ENCODE measurements at places on chromosomes 7 and 10.

DNA sequence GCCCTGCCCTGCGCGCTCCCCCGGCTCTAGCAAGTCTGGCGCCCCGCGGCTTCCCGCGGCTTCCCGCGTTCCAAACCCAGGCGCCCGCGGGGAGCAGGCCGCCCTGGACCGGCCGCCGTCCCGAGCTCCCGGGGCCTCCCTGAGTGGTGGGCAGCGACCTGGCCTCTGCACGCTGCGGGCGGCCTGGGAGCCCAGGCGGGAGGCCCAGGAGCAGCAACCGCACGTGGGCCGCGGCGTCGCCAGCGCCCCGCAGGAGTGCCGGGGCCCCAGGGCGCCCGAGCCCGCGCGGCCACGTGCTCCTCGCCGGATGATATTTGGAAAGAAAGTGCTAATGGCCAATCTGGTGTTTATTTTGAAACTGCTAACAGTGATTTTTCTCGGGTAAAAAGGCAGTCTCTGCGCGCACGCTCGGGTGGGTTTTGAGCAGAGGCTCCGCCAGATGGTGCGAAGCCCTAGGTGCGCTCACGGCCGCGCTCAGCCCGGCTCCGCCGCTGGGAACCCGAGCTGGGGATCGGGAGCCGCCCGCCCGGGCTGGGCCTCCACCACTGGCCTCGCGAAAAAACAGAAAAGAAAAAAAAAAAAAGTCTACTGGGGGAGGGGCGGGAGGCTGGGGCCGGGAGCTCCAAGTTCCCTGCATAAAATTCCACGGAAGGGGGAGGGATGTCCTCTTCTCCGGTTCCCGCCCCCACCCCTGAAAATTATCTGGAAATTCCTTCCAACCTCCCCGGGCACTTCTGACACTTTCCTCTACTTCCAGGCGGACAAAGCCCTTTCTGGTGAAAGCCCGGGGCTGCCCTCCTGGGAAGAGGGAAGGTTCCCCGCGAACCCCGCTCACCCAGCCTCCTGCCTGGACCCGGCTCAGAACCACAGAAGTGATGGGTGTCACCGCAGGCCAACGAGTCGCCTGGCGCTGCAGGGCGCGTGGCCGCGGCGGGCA is 4.3 kb downstream of the EBF3 start:
- no peak for DNase-seq

DNA sequence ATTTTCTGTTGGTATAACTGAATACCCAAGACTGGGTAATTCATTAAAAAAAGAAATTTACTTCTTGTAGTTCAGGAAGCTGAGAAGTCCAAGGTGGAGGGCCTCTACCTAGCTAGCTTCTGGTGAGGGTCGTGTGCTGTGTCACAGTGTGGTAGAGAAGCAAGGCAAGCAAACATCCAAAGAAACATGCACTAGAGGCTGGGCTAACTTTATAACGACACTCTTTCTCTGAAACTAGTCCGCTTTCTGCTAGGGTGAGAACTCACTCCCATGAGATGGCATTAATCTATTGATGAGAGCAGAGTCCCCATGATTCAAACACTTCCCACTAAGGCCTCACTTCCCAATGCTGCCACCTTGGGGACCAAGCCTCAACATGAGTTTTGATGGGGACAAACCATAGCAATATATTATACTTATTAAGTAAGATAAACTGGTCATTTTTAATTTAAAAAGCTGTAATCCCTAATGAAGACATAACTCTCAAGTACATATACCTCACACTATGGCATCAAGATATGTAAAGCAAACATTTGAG is 50.8 kb downstream of the PHYHIPL start:
- no peak for DNase-seq

DNA sequence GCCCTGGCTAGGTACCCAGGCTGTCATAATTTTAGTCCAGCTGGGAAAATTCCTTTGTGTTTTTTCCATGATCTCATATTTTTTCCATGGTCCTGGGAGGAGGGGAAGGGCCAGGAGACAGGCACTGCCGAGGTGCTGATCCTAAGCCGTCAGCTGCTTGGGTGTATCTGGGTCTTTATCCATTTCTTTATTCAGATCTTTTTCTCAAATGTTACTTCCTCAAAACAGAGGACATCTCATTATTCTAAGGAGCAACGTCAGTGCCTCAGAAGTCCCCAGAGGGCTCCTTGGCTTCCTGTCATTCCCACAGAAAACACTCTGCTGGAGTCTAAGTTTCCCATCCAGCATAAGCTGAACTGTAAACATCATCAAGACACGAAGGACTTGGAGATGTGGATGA is 2.8 kb upstream of the OR6V1 start:
- DNase-seq = no peak

- DNase-seq = no peak
Observed at GRCh38 chr7:11232462-11232861, 258.8 kb downstream of the PHF14 start.

DNA sequence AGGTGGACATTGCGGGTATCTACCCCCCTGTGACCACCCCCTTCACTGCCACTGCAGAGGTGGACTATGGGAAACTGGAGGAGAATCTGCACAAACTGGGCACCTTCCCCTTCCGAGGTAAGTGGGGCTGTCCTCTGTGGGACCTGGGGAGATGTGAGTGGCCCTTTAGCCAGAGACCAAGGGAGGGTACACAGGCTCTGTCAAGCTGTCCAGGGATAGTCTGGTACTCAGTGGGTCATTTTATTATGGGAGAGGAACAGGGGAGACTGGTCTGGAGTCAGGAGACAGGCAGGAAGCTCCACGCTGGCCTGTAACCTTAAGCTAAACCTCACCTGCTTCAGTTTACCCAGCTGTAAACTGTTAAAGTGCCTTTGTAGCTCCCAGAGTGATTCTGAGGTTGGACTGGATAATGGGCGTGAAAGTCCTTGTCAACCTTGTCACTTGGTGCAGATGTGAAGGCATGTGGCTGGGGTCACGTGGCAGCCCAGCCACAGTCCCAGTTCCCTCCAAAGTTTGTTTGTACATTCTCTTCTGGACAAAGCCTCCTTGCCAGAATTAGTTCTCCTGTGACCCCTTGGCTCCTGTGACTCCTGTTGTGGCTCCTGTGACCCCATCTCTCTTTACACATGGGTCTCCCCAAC is 729 bp downstream of the HOGA1 start:
- DNase-seq = no peak

GRCh38 chr10:129993621-129994020 is 29.5 kb upstream of the EBF3 start:
- no peak for DNase-seq

Data from activated naive CD4-positive, alpha-beta T cell treated with anti-CD3 and anti-CD28 coated beads, Interleukin-2, amount 10 ng/mL, durations not matched to agents 7 days and 5 days (primary cell).